ENCODE measurements at places on chromosomes 7 and 10.

- no peak for DNase-seq
Measured at GRCh38 chr10:93211991-93212390, 138.3 kb downstream of the CYP26A1 start.

DNA sequence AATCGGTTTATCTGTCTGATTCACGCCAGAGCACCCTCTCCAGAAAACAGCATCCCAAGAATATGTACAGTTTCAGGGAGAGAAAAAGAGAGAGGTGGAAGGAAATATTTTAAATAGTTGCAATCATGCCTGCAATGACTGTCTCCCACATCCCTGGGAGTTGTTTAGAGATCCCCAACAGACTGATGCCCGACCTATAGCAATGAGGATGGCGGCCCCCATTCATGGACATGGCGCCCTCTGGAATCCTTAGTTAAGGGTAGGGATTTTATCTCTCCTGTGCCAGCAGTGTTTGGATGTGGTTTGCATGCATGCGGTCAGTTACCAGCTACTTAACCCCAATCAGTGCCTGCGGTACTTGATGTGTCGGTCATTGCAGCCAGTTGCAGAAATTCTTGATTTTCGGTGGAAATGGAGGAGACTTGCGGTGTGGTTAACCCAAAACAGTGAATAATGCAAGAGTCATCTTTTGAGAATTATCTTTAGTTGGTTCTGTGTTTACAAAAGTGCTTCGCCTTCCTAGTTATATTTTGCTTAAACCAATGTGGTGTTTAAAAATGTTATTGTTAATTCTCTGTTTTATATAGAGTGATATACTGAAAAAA, 186.0 kb upstream of the TCF7L2 start:
- DNase-seq, result peak; percentile 86

DNA sequence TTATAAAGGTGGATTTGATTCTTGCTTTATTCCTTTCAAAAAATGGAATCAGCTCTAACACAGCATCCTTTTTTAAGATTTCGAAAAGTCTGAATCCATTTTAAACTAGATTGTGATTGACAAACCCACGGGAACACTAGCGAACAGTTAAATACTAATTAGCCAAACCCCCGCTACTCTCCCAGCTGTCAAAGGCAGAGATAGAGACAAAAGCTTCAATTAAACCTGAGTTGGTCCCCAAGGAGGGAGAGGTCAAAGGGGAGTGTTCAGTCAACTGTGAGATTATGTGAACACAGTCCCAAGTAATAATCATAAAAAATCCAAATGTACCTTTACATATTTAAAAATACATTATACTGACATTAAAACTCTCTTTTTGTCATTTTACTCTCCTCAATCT, 65.7 kb upstream of the TBX20 start:
- no peak for DNase-seq

DNA sequence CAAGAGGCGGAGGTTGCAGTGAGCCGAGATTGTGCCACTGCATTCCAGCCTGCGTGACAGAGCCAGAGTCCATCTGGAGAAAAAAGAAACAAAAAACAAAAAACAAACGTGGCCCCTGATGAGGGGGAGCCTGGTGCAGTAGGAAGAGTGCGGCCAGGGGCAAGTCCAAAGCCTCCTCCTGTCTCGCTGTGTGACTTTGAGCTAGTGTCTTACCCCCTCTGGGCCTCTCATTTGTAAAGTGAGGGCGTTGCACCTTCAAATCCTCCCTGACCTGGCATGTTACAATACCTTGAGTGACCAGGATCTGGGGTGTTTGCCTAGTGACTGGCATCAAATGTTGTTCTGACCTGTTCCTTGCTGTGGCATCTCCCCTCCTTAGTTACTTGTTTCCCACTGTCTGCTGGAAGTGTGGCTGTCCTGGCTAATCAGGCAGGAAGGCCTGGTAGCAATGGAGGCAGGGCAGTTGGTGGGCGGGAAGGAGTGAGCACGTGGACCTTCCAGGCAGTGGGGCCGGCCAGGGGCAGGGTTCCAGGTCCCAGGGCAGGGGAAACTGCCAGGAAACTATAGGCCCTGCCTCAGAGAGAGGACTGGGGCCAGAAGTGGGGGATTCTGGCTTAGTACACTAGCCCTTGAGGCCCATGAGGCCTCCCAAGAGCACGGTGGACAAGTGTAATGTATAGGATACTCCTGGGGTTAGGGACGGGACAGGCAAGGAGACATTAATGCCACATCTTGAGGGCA, 24.5 kb upstream of the GOLGA7B start:
- DNase-seq, result no peak

GRCh38 chr7:118684796-118685195, 460.3 kb downstream of the ANKRD7 start:
- no peak for DNase-seq

GRCh38 chr10:123019941-123020703, 11.3 kb downstream of the ACADSB start:
- no peak for DNase-seq
